ENCODE measurements at places on chromosomes 2 and 18.

DNA sequence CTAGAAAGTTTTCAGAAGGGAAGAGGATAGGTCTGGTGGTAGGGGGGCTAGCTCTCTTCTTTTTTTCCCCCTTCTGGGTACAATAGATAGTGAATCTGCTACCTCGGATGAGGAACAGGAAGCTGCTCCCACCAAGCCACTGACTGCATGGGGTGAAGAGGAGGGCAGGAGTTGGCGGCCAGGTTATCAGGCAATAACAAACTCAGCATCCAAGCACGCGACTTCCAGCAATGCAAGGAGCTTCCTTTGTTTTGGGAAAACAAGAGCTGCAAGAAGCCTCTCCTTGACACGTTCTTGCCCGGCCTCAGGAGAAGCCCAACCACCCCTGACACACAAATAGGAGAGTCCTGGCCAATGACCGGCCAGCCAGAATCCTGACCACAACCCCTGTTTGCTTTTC, 32.2 kb downstream of the NHEJ1 start:
- no peak for DNase-seq

DNA sequence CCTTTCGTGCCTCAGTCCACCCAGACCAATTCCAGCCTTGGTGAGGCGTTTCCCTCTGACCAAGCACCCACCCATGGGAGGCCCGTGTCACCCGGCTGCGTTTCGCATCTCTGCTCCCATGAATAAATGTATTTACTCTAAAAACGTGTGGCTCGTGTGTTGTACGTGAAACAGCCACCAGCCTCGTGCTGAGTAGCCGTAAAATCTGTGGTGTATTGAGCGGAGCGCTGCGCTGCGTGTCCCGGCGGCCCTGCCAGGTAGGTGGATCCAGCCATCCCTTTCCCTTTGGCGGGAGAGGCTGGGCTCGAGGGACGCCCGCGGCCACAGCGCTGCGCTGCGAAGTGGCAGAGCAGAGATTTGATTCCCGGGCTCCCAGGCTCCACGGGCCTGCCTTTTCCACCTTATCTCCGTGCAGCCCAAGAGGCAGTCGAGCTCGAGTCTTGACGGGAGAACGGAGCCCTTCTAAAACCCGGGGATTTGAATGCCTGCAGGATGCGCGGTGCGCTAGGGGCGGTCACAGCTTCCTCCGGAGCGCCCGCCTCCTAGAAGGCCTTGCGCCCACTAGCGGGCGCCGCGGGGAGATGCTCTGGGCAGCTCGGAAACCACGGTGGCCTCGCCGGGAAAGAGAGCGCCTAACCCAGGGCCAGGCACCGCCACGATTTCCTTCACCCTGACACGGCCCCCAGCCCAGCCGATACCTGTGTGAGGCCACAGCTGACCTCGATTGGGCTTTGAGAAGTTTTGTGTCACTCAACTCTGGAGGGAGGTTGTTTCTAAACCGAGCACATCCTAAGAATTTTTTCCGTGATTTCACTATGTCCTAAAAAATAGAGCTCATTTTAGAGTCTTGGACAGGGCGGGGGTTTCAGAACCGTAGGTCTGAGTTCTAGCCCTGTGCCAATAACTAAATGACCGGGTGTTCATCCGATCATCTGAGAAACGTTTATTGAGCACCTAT, 3.9 kb upstream of the PSMD1 start:
- peak; percentile 84 for DNase-seq

GRCh38 chr2:168889635-168890005, 610 bp downstream of the SPC25 start:
- no peak for DNase-seq

GRCh38 chr18:49206717-49207116, 253.7 kb downstream of the DYM start:
- DNase-seq = peak; percentile 15

DNA sequence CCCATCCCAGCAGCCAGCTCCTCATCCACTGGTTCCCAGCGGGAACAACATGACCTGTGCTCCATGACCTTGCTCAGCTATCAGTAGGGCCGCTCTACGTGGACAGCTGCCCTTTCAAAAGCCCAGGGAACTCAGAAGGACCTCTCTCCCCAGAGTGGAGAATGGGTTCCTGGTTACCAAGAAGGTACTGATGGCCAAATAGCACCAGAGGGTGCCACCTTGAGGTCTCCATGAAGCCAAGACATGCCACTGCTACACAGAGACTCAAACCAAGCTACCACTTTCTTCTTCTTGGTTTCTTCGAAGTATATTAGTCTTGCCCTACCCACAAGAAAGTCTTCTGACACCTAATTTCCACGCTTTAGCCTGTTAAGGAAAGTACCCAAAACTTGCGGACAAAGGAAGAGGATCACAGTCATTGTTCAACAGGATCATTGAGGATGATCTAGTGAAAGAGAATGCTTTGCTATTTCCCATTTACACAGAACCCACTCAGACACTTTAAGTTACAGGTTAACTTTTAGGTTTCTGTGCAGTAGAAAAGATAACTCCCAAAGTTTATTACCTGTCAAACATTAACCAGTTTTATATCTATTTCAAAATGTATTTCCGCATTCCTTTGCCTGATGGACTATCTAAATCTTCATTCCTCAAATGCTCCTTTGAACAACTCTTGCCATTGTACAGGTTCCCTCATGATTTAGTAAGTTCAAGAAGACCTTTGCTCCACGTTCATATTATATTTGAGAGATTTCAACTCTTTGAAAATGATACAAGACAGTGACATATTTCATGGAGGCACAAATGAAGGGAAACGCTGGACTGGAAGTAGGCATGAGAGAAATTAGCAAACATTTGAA, 102.2 kb downstream of the ALPK2 start:
- no peak for DNase-seq

DNA sequence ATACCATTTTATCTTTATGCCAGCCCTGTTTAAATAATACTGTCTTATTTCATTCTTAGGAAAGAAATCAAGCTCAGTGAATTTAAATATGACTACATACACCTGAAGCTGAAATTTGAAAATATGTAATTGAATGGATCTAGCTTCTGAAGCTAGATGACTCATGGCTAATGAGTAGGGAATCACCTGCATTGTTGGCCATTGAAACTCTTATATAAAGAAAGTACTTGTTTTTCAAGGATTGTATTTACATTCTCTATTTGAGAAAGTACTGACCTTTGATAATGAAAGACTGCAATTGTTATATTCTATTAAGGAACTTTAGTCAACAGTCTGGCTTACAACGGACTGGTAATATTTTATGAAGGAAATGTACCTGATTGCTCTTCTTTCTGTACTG, 346.7 kb upstream of the LRATD1 start:
- DNase-seq = no peak
